Stimulated activated CD8-positive, alpha-beta memory T cell treated with anti-CD3 and anti-CD28 coated beads, Interleukin-7, amount 100 ng/mL, for 1 hour (primary cell): ENCODE measurements at places on chromosomes 1 and 21.

DNA sequence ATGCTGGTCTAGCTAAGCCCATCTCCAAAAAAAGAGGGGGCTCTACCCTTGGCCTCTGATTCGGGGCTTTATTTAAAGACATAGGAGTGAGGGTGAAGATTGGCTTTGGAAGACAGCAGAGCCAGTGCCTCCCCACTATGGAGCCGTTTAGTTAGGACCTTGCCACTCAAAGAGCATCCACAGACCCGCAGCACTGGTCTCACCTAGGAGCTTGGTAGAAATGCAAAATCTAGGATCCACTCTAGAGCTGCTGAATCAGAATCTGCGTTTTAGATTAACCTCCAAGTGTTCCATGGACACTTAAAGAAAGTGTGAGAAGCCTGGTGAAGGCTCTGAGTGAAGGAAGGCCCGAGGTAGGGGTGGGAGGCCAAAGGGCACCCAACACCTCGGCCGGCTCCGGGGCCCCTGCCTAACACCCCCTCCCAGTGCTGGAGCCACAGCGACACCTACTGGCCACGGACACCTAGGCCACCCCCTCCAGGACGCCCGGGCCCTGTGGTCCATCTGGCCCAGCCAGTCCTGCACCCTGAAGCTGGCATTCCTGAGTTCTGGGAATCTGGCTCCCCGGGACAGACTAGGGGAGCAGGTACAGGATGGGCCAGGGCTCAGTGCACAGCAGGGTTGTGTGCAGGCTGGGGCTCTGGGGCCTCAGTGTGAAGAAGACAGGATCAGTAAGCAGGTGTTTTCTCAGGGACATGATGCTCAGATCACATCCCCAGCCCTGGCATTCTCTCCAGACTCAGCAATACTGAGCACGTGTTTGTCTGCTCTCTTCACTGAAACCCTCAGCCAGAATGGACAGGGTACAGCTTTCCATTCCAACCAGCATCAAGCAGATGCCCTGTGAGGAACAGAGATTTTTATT lies 79.2 kb downstream of the TMEM53 start:
- DNase-seq = peak; percentile 65

DNA sequence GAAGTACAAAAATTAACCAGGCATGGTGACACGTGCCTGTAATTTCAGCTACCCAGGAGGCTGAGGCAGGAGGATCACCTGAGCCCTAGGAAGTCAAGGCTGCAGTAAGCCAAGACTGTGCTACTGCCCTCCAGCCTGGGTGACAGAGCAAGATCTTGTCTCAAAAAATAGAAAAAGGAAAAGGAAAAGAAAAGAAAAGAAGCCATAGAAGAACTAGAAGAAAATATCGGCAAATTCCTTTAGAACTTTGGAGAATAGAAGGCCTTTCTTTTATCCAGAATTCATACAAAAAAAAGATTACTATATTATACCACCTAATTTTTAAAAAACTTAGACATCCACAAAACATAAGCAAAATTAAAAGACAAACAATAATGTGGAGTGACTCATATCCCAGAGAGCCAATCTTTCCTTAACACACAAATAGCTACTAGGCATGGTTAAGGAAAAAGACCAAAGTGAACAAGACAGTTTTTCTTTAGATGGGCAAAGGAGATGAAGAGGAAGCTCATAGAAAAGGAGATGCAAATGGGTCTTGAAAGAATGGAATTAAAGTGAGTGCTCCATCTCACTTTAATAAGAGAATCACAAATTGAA lies 251.1 kb upstream of the IRF2BP2 start:
- no peak for DNase-seq

GRCh38 chr1:246779561-246780175 lies 55.5 kb downstream of the SCCPDH start:
- DNase-seq = no peak

- no peak for DNase-seq
Observed at GRCh38 chr1:52263153-52263910, 102.7 kb downstream of the CC2D1B start.

GRCh38 chr1:63122079-63122478 lies 200.3 kb upstream of the FOXD3 start:
- no peak for DNase-seq

GRCh38 chr21:36847189-36847588 lies 119.3 kb downstream of the HLCS start:
- no peak for DNase-seq

GRCh38 chr1:82094136-82094535 lies 293.4 kb downstream of the ADGRL2 start:
- DNase-seq = no peak

DNA sequence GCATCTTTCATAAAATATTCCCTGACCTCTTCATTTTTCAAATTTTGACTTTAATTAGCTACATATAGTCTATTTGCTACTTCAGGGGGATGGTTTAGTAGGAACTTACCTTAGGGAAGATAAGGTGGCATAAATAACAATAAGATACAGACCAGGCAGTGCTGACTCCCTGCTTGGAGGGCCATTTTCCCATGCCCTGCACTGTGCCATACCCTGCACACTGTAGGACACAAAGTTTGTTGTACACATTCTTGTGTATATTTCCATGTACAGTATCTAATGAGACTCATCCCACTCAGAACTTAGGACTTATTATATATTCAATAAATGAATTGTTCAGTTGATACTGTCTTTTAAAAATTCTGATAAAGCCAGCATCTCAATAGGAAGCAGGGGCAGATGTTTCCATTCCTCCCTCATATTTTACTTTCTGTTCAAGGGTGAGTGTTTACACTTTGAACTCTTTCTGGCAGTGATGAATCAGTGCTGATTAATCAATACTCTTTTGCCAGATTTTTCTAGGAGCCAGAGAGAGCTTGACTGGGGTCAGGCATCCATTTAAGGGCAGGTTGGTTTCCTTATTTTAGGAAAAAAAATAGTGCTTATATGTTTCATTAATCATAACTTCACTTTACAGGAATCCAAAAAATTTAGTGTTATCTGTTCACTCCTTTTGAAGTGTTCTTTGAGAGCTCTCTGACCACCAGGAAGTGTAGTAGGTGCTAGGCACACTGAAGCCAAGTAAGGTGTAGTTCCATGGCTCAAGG lies 30.6 kb downstream of the MPZL1 start:
- DNase-seq = no peak

DNA sequence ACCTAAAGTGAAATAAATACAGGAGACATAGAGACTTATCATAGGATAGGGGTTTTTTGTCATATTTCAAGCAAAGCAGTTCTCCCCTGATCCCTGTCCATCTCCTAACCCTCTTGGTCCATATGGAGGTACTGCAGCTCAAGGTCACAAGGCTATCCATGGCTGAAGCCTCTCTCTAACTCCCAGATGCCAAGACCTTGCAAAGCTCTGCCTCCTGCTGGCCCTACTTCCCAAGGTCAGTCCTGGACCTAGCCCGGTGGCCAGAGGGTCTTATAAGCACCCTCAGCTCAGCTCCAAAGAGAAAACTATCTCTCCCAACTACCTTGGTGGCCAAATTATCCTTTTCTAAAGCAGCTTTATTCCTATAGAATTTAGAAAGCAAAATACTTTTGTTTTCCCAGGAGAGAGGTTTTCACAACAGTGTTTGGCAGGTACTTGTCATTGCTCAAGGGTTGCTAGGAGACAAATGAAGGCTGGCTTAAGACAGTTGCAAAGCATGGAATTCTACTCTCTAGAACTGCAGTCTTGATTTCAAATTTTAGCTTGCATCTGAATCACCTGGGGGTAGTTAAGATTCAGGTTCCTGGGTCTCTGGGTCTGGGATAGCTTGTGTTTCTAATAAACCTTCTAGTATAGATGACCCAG lies 121.5 kb downstream of the XCL2 start:
- no peak for DNase-seq

GRCh38 chr1:244727871-244728474 lies 75.0 kb downstream of the DESI2 start:
- no peak for DNase-seq

- no peak for DNase-seq
Observed at GRCh38 chr1:50959303-50959912, 659 bp downstream of the FAF1 start.

GRCh38 chr1:36085126-36085525 lies 1.2 kb downstream of the TEKT2 start:
- DNase-seq = no peak

- no peak for DNase-seq
Observed at GRCh38 chr1:211843018-211843417, 12.5 kb upstream of the LPGAT1 start.

- no peak for DNase-seq
Observed at GRCh38 chr1:46479744-46480350, 9.8 kb upstream of the DMBX1 start.

DNA sequence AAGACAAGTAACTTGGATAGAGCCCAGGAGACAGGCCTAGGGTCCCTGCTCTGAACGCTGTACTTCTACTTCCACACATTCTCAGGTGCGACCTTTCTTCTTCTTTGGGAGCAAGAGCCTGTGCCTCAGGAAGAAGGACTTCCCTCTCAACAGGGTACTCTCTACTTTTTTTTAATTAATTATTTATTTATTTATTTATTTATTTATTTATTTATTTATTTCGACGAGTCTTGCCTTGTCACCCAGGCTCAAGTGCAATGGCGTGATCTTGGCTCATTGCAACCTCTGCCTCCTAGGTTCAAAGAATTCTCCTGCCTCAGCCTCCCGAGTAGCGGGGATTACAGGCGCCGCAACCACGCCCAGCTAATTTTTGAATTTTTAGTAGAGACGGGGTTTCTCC lies 361.6 kb downstream of the FAM72C start:
- DNase-seq = no peak

DNA sequence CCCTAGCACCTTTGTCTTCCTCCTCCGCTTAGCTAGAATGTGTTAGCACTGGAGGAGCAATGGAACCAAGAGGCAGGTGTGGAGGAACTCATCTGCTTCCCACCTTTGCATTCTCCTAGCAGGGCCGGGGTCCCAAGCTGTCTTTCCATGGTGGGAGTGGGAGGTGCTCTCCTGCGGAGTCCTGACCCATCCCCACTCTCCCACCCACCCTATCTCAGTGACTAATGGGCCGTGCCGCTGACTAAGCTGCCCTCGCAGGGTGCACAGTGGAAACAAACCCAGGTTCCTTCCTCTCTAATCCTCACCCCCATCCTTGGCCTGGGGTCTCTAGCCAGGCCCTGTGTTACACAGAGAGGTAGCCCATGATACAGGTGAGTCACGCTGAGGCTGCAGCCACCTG lies 177.5 kb downstream of the HIVEP3 start:
- no peak for DNase-seq

GRCh38 chr1:85225624-85226380 lies 25.0 kb upstream of the SYDE2 start:
- DNase-seq = no peak

DNA sequence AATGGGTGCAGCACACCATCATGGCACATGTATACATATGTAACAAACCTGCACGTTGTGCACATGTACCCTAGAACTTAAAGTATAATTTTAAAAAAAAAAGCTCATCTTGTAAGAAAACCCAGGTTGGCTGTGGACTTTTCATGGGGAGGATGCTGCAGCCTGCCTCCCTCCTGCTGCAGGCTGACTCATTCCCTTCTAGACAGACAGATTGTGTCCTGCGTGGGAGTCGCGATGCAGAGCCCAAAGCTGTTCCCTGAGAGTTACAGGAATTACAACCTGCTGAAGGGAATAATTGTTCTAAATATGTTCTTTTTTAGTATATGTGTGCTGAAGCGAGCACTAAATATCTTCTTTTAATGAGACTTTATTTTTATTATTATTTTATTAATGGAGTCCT lies 93.2 kb downstream of the TBX19 start:
- no peak for DNase-seq

DNA sequence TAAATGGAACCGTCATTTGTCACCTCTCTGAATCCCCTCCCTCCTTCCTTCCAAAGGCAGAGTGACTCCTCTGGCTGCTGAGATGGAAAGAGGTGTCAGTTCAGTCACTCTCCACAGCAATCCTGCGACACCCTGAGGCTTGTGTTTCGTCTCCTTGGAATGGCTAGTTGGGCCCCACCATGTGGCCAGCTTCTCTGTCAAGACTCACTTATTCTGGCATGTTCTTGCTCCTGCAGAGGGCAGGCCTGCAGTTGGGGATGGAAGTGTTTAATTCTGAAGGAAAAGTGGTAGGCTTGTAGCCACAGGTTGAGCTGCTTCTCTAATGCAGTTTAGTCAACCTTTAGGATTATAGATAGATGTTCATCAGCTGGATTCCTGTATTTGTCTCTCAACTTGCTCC lies 149.6 kb downstream of the LMO4 start:
- DNase-seq = no peak
